Hematopoietic multipotent progenitor cell treated with erythropoietin and hydrocortisone succinate and interleukin-3 and kit ligand, for 17 days (in vitro differentiated cells): ENCODE measurements at places on chromosomes 16 and 17.

DNA sequence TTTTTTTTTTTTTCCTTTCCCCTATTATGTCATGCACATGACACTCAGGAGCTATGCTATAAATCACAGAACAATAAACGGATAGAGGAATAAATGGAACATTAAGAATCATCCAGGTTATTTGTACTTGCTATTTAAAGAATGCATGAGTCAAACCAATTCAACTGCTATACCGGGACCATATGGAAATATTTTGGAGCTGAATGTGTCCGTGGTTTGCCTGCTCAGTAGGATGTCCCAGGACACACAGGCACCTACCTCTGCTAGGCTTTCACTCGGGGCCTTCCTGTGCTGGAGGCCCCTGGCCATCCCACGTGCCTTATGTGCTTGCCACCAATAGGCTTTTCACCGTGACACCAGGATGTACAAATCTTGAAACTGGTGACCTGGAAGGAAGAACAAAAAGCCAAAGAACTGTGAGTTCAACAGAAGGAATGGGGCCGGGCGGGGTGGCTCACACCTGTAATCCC, 15.3 kb upstream of the SEC14L1 start:
- DNase-seq, result peak; percentile 24

GRCh38 chr17:72122010-72122764, 1.4 kb downstream of the SOX9 start:
- no peak for DNase-seq

GRCh38 chr16:46613352-46613751, 7.8 kb downstream of the SHCBP1 start:
- no peak for DNase-seq

- no peak for DNase-seq
These were observed at the start of gene NTN1 for GRCh38 chr17:9021158-9021991. Gene NTN1 (plus strand): TSS chr17:9021510. CDS start chr17:9022374, 864 bp downstream.

- DNase-seq, result no peak
These were observed 28.3 kb upstream of the CIBAR2 start for GRCh38 chr16:85140455-85141012.

DNA sequence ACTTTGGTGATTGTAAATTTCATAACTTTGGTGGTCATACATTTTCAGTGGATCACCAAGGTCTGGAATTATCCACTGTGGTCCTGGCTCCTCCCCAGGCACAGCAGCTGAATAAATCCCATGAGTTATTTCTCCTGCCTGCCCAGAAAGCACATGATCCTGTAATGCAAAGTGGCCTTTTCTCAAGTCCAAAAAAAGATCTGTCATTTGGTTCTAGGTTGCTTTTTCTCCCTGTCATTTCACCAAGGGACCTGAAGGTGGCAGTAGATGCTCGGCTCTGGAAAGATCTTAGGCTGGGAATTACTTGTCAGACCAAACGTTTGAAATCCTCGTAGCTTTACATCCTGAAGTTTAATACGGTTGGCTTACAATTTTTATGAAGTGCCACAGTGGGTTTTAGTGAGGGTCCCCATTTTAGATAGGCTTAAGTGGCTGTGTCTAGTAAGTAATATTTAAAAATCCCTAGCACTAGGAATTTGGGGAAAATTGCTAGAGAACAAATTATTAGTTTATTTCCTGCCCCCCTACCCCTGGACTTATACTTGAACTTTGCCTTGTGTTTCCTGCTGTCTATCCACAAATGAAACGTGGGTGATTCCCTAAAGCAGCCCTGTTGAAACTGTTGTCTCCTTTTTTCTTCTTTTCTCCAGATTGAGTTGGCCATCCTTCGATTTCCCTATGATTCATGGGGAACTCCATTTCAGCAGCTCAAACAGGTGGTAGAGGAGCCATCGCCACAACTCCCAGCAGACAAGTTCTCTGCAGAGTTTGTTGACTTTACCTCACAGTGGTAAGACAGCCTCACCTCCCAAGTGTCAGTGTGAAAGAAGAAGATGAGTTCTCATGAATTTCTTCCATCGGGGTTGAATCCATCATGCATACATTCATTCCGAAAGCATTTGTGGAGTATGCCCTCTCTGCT, 111.7 kb downstream of the MAP2K6 start:
- DNase-seq, result peak; percentile 19

GRCh38 chr16:89423681-89424260, 66.6 kb downstream of the ANKRD11 start:
- no peak for DNase-seq

DNA sequence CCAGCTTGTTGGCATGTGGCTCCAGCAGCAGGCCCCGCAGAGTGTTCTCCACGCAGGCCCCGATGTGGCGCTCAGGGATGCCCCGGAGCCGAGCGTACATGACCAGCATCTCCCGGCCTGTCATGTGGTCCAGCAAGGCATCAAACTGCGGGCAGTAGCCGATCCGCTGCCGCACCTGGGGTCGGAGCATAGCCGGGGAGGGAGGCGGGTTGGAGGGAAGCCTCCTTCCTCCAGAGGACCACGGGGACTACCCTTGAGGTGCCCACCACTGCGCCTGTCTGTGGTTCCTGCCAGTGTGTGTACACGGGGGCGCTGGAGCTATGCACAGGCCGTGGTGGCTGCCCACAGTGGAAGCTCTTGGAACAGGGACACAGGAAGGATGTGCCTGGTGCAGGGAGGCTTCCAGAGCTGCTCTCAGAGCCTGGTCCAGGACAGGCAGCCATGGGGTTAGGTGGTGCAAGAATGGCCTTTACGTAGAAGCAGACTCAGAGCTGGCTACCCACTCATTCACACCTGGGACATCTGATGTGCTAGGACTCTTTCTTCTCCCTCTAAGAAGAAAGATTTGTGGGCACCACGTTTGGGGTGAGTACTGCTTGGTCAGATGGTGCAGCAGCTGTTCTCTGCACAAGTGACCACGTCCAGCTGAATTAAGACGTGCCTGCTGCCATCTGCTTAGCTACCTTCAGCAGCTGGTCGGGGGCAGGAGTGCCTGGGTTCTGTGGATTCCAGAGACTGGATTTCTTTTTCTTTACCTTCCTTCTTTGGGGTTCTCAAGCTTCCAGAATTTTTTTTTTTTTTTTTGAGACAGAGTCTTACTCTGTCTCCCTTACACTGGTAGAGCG, 11.3 kb upstream of the RNPS1 start:
- no peak for DNase-seq

- no peak for DNase-seq
These were observed 17.4 kb downstream of the COL1A1 start for GRCh38 chr17:50184064-50184463.
